ENCODE measurements at places on chromosomes 5 and 9. TPM values are rescaled to one million over a fixed set of nuclear protein-coding genes. Genes with fewer than 3 reads are reported as not detected.

NDFIP1 gene
- 142 TPM for polyA plus RNA-seq

SECISBP2 gene
- 57.3 TPM for polyA plus RNA-seq

FKTN gene
- 22.4 TPM for polyA plus RNA-seq

PTGDS gene
- polyA plus RNA-seq, result 3.8 TPM

RASEF gene
- polyA plus RNA-seq, result 8.6 TPM

IFNB1 gene
- not detected for polyA plus RNA-seq

DNAH5 gene
- polyA plus RNA-seq, result 0.40 TPM

ECSCR gene
- 22.8 TPM for polyA plus RNA-seq

ERP44 gene
- 33.7 TPM for polyA plus RNA-seq

TMEFF1 gene
- polyA plus RNA-seq, result 4.4 TPM

CKS2 gene
- 79.1 TPM for polyA plus RNA-seq

PAEP gene
- polyA plus RNA-seq, result not detected

ADRB2 gene
- 0.81 TPM for polyA plus RNA-seq

SLC36A3 gene
- polyA plus RNA-seq, result not detected

FAM169A gene
- 20.0 TPM for polyA plus RNA-seq

GRIN1 gene
- not detected for polyA plus RNA-seq

TXNDC8 gene
- not detected for polyA plus RNA-seq

All from left renal pelvis (tissue), 4 donors.